GM04504 (cell line): ENCODE measurements at places on chromosomes 3 and 15.

- DNase-seq: no peak
These were observed 68.9 kb downstream of the PLD1 start for GRCh38 chr3:171741377-171741776.

GRCh38 chr3:123670743-123671142 is 85.9 kb upstream of the HACD2 start:
- no peak for DNase-seq

GRCh38 chr3:177111541-177111949 is 85.7 kb downstream of the TBL1XR1 start:
- no peak for DNase-seq

GRCh38 chr3:30982416-30983075 is 88.1 kb upstream of the GADL1 start:
- no peak for DNase-seq

- DNase-seq: no peak
These were observed 734 bp downstream of the TBL1XR1 start for GRCh38 chr3:177196456-177197040.

DNA sequence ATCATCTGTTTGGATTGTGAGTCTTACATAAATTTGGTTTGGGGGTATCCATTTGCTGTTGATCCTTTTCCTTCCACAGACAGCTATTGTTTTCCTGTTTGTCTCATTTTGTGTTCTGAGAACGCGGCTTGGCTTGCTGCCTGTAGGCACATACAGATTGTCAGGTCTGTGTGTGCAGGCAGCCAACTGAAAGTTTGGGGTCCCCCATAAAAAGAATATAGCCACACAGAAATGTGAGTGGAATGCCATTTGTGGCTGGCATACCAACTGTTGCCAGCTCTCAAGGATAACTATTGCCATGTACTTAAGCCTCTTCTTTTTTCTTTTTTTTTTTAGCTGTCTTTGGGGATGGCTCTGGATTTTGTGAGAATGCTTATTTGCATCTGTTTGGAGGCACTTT is 1308.0 kb downstream of the ROBO1 start:
- DNase-seq: no peak

DNA sequence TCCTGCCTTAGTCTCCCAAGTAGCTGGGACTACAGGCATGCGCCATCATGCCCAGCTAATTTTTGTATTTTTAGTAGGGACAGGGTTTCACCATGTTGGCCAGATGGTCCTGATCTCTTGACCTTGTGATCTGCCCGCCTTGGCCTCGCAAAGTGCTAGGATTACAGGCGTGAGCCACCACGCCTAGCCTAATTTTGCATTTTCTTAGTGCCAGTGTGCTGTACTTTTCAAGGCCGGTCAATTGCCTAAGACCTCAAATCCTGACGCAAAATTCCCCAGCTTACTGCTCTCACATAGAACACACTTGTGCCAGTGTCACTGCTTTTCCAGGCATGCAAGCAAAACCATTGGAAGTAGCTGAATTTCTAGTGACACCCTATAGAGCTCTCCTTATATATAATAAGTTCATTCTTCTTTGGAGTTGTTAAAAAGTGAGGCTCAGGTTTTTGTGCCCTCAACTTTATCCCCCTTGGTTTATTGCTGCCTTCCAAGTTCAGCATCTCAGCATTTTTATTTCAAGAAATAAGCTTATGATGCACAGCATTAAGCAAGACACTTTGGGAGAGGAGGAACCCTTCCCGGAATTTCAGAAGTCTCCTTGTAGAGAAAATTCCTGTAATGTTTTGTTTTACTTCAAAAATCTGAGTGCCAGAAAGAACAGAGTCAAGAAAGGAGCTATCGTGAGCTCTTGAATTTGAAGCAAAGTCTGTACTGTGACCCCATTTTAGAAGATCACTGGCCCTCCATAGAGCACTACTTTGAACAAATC is 93.2 kb downstream of the FILIP1L start:
- no peak for DNase-seq

GRCh38 chr3:4981665-4982494 is 2.6 kb downstream of the BHLHE40 start:
- DNase-seq: no peak

DNA sequence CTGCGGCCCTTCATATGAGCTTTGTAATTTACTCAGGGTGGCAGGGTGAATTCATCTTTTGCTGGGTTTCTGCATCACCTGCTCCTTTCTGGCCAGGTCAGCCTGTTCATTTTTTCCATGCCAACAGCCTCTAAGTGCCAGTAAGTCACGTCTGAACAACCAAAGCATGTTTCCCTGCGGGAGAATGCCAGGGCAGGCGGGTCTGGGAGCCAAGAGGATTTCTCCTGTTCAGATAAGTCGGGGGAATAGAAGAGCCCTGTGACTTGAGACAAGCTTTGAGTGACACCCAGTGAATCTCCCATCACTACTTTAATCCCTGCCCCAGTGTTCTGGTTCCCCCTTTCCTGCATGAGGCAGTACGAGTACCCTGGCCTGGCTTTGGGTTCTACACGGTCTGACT is 153.1 kb downstream of the PGPEP1L start:
- no peak for DNase-seq

DNA sequence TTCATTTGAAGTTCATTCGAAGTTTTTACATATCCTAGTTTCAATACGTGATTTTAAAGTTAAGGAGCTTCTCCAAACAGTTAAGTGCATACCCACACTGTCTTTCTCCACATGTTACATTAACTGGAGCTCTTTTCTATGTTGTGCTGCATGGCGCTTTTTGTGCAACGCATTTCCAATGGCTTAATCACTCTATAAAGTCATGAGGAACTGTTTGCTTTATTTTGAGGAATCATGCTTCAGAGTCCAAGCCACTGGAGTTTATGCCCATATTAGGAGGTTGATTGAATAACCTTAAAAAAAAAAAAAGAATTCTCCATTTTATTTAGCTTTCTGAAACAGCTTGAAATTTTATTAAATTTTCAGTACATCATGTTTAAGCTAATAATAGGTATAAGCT is 109.4 kb upstream of the MBNL1 start:
- DNase-seq: peak; percentile 19

GRCh38 chr15:60989696-60990095 is 239.4 kb downstream of the RORA start:
- no peak for DNase-seq

- no peak for DNase-seq
These were observed 62.7 kb downstream of the PXYLP1 start for GRCh38 chr3:141294301-141294700.

DNA sequence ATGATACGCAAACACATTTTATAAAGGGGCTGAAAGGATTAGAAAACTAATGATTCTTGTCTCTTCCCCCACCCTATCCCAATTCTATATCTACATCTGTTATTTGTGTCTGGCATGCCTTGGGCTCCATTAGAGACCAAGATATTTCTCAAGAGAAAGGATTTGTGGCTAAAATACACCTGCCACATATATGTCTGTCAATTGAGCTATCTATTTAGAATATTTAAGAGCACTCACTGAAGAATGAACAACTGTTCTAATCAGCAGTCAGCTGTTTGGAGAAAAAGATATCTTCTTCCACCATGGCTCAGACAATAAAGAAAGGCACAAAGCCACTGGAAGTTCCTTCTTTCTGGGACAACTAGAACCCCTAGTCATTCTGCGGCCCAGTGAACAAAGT is 61.7 kb upstream of the LRRN1 start:
- no peak for DNase-seq

- DNase-seq: peak; percentile 15
These were observed 3.8 kb upstream of the SLCO3A1 start for GRCh38 chr15:91849749-91850161.

DNA sequence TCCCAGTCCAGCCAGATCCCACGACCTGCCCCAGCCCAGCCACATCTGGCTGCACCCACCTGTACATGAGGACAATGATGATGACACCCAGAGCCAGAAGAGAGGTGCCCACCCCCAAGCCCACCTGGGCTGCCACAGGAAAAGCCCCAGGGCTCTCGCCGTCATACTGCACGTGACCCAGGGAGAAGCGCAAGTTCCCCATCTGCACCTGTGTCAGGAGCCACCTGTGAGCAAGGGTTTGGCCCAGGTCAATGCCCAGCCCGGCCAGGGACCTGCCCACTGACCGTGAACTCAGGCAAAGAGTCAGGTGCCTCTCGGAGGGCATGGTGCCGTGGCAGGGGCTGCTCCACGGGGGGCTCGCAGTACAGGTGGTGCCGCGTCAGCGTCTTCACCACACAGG is 16.3 kb downstream of the PLXNB1 start:
- no peak for DNase-seq

GRCh38 chr3:193662757-193663322 is 69.8 kb downstream of the OPA1 start:
- no peak for DNase-seq

DNA sequence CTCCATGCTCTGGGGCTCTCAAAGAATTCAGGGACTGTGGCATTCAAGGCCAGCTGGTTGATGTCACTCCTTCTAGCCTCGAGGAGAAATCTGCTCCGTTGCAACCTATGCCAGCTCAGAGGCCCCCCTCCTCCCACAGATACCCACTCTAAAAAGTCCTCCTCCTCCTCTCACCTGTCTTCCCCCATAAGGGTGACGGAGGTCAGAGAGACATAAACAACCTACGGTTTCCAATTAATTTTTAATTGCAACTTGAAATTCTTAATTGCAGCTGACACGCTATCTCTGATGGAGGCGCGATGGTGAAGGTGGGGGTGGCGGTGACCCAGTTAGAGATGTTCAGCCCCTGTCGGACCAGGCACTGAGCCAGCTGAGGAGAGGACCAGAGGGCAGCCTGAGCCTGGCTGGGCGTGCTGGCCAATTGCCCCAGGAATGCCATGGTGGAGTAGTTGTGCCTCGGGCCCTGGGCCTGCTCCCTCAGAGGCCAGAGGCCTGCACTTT is 43.2 kb upstream of the INSYN1 start:
- DNase-seq: no peak

DNA sequence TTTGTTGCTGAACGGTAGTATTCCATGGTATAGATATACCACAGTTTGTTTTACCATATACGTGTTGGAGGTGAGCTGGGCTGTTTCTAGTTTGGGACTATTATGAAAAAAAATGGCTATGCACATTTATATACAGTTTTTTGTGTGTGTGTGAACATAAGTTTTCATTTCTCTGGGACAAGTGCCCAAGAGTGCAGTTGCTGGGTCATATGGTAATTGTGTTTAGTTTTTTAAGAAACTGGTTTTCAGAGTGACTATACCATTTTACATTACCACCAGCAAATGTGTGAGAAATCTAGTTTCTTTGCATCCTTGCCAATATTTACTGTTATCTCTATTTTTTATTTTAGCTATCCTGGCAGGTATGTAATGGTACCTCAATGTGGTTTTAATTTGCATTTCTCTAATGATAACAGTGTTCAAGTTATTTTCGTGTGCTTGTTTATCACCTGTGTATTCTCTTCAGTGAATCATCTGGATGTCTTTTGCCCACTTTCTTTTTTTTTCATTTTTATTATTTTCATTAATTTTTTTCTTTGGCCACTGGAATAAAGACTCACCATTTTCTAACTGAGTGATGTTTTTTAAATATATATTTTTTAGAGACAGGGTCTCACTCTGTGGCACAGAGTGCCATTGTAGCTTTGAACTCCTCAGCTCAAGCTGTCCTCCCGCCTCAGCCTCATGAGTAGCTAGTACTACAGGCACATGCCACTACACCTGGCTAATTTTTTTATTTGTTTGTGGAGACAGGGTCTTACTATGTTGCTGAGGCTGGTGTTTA is 75.3 kb downstream of the ZNF609 start:
- no peak for DNase-seq

DNA sequence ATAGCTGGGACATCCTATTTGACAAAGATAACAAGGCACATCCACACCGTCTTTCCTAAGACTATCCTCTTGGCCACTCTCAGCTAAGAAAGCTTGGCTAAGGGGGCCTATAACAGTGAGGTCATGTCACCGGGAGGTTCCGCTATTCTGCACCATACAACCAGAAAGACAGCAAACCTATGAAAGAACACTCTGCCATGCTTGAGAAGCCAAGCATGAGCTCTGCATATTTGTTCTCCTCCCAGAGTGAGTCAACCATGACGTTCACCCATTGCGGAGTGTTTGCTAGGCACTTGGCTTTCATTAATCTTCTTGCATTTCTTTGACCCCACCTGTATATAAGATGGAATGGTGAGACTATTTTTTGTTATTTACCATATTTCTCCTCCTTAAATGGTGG is 141.2 kb downstream of the GMNC start:
- DNase-seq: no peak

DNA sequence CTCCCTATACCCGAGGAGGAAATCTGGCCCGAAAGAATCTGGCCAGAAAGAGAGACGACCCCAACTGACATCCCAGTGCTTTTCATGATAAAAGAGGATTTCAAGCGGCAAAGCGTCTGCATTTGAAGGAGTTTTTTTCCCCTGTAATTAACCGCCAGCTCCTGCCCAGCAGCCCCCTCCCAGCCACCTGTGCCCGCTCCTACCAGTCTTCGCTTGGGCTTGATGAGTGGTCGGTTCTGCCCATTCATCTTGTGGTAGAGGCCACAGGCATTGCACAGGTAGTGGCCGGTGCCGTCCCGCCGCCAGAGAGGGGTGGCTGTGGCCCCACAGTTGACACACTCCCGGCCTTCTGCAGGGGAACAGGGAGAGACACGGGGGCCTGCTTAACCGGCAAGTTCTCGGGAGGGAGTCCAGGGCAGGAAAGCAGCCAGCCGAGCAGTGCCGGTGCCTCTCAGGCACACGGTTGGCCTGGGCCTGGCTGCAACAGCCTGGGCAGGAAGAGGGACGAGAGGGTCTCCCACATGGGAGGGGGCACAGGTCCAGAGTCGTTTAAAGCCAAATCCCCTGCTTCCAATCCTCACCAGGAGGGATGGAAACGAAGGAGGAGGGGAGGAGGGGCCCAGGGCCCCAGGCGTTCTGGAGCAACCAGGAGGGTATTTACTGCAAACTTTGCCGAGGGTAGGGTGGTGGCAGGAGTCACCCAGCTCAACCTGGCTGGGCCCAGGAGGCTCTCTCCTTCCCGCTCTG is 9.2 kb downstream of the GATA2 start:
- DNase-seq: no peak

DNA sequence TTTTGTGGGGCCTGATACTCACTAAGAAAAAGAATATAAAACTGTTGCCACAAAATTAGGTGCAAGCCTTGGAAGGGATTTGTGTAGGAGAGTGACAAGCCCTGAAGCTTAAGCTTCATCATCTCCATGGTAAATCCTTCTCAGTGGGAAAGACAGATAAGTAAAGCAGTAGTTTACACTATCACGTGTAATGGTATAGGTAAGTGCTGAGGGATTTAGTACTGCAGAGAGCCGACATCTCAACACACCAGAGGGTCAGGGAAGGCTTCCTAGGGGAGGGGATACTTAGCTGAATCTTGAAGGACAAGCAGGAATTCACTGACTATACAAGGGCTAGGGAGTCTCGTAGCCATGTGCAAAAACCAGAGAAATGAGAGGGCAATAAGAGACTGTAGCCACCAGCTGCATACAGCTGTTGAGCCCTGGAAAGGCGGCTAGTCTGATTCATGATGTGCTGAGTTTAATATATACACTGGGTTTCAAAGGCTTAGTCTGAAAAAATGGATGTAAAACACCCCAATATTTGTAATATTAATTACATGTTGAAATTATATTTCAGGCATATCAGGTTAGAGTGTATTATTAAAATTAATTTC is 11.1 kb downstream of the SLC24A1 start:
- no peak for DNase-seq

- DNase-seq: no peak
These were observed 87.6 kb downstream of the SUCNR1 start for GRCh38 chr3:151960961-151961580.
